ENCODE measurements at places on chromosomes 13 and 19.

GRCh38 chr19:46739290-46739771 lies 6.5 kb upstream of the FKRP start:
- no peak for DNase-seq

- no peak for DNase-seq
Measured at GRCh38 chr13:50015258-50015657, at the start of gene KCNRG. TSS of gene KCNRG (plus strand) at chr13:50015444. CDS start at chr13:50015494, 50 bp downstream.

DNA sequence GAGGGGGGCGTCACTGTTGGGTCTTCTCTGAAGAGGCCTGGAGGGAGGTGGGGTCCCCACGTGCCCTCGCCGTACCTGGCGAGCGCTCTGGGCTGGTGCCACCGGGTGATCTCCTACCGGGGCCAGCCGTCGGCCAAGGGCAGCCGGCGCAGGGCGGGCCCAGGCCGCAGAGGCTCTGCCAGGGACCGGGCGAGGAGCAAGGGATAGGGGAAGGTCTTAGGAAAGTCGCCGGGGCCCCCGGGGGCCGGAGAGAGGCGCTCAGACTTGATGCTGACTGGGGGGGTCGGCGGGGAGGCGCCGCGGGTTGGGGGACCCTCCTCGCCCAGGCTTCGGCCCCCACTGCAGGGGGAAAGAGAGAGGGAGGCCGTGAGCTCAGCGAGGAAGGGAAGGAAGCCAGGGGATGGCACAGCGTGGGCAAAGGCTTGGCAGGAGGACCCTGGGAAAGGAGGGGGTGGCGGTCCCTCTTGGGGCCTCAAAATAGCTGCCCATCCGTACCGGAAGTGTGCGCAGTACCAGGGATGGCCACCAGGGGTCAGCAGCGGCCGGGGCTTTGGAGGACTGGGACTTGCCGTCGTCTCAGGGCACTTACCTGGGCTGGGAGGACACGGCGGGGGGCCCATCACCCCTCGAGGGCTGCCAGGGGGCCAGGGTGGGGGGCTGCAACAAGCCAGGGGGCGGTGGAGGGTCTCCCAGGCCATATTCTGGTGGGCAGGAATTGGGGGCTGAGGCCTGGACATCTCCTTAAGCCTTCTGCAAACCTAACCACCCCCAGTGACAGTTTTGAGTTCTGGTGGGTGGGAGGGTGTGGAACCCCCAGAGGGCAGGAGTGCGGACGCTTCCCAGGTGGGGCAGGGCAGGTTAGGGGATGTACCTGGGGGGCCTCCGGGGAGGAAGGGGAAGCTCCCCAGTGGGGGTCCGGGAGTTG lies 7.7 kb upstream of the TMEM161A start:
- DNase-seq = peak; percentile 55

- peak; percentile 6 for DNase-seq
Measured at GRCh38 chr19:57978586-57979289, 4.4 kb upstream of the C19orf18 start.

DNA sequence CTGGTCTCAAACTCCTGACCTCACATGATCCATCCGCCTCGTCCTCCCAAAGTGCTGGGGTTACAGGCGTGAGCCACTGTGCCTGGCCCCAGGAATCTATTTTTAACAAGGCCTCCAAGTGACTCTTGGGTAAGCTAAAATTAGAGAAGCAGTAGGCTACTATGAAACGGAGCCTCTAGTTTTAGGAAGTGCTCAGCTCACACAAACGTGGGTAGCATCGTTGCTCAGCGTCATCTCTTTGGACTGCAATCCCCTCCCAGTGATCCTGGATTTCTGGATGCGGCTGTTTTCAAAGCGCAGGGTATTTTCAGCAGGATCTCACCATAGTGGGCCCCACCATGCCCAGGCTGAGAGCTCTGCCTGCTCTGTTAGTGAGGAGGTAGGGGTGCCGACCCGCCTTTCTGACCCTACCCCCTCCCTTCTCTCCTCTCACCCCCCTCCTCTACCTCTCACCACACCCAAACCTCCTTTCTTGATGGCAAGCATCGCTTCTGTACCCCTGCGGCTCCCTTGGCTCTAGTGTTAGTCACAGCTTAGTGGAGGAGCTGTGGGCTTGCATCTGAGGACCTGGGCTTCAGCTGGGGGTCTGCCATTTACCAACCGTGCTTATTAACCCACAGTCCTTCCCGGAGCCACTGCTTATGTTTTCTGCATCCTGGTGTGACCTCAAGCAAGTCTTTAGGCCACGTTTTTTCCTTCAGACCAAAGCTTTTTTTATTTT lies 34.2 kb downstream of the GJA3 start:
- no peak for DNase-seq

DNA sequence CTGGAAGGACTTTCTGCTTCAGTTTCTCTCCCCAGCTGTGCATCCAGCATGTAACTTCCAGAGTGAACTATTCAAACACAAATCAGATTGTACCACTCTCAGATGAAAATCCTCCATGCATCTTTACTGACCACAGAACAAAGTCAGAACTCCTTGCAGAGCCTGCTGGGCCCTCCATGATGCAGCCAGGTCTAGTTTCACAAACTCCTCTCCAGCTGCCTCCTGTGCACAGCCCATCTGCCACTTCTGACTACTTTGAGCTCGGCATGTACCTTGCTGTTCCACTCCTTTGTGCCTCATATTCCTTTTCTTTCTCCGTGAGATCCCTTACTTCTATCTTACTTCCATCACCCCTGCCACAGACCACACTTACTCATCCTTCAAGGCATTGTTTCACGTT lies 31.4 kb downstream of the NALCN start:
- no peak for DNase-seq

- DNase-seq = no peak
Measured at GRCh38 chr13:39106216-39107005, 68.2 kb downstream of the NHLRC3 start.

DNA sequence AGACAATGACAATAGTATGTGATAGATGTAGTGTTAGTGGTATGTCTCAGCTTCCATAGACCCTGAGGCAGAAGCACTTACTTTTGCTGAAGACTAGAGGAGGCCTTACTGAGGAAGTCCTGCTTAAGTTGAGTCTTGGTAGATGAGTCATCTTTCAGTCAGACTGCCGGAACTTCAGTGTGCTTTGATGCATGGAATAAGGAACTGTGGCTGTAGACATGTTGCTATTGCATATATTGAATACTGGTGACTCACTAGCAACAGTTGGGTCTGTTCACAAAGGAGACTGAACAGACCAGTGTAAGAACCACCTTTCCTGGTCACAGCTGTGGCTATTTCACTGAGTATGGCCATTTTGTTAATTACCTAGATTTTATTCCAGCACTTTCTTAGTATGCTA lies 1000.6 kb downstream of the OLFM4 start:
- peak; percentile 77 for DNase-seq

GRCh38 chr13:62613819-62614218 lies 1198.2 kb upstream of the PCDH20 start:
- no peak for DNase-seq

- DNase-seq = no peak
Measured at GRCh38 chr13:20658451-20659040, 45.0 kb upstream of the IL17D start.

DNA sequence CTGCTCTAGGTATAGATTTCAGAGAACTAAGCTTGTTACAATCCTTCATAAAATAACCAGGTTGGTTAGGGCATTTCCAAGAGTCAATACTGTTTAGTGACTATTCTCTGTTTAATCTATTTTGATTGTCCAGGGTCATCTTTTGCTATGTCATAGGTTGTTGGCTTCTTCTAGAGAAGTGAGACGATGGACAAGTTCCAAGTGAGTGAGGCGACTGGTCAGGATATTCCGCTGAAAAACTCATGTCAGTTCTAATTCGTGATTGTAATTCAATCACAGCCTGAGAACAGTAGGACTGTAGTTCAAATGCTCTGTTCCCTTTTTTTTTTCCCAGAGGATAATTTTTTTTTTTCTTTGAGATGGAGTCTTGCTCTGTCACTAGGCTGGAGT lies 15.8 kb upstream of the ALOX5AP start:
- peak; percentile 47 for DNase-seq

GRCh38 chr13:97425590-97425989 lies 8.4 kb upstream of the RAP2A start:
- no peak for DNase-seq

Data from fibroblast of skin of right biceps (primary cell).